D721Med (cell line): ENCODE measurements at places on chromosomes 5 and 9.

DNA sequence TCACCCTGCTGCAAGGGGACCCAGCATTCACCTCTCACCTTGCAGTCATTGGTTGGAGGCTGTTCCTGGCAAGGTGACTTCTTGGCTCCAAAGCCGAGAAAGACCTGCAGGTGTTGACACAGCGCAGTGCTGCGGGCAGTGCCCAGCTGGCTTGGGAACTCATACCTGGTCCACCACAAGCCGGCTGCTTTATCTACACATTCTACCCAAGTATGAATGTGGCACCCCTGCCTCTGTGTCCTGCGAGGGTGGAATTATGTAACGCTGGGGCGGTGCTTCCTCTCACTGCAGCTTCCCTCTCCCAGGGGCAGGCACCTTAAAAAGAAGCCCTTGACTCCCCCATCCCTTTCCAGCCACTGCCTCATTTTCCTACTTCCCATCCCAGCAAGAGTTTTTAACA is 2.5 kb upstream of the ZMYND19 start:
- DNase-seq: no peak

- no peak for DNase-seq
These were observed 131.1 kb upstream of the ZNF462 start for GRCh38 chr9:106731910-106732309.

GRCh38 chr5:154446195-154447088 is 645 bp downstream of the SAP30L start:
- no peak for DNase-seq

GRCh38 chr9:134317790-134318414 is 8.4 kb upstream of the RXRA start:
- DNase-seq: no peak

DNA sequence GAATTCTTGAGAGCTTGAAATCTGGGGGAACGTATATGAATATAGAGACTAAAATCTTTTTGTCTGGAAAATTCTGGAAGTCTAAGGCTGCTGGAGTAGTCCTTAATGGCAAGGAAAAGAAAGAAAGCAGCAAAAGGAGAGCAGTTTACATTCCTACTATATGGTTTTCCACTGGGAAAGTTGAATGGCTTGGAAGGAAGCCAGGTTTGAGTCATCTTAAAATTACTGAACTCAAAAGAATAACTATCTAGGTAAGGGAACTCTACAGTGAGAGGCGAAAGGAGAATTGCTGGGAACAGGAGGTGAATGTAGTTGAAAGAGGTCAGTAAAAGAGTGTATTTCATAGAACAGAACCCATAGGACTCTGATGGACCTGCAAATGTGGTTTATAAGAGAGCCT is 258.1 kb upstream of the EDIL3 start:
- no peak for DNase-seq

- peak; percentile 25 for DNase-seq
These were observed 39.3 kb upstream of the CHD1 start for GRCh38 chr5:98968056-98968564.

DNA sequence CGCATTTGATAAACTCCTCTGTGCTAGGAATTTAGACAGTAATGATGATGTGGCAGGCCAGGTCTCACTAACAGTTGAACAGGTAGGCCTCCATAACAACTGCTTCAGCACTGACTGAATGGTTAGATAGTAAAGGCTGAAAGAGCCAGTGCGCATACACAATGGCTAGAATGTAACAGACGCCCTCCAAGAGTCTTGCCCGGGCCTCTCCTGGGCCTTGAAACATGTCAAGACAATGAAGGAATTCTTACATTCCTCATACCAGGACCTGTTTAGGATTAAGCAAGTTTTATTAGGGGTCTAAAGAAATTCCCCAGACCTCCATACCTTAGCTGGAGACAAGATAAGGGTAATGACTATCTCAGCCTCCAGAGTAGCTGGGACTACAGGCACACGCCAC is 6.7 kb upstream of the BICD2 start:
- DNase-seq: no peak

DNA sequence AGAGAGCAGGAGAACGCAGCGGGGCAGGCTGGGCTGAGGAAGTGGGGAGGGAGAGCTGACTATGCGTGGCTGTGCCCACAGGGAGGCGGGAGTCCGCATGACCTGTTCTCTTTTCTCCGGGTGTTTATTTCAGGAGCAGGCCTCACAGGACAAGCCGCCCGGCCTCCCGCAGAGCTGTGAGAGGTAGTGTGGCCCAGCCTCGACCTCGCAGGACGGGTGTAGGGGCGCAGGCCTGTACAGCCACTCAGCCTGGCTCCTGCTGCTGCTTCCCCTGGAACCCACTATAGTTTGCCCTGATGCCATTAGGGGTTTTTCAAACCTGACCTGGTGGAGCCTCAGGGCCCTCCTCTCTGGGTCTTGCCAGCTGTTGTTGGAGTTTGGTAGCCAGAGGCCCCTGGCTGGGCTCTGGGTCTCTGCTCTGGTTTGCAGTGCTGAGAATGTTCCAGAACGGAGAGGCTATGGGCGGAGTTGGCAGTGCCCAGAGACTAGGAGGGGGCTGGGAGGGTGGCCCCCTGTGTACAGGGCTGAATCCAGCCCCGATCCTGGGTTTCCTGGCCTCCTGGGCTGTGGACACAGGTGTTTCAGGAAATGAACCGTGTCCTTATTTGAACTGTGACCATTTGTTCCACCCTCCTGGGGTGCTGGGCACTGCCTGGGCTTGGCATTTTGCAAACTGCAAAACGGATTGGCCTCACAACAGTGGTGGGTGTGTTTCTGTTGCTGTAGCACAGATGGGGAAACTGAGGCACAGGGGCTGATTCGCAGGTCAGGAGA is 78.8 kb downstream of the WNK2 start:
- DNase-seq: no peak

DNA sequence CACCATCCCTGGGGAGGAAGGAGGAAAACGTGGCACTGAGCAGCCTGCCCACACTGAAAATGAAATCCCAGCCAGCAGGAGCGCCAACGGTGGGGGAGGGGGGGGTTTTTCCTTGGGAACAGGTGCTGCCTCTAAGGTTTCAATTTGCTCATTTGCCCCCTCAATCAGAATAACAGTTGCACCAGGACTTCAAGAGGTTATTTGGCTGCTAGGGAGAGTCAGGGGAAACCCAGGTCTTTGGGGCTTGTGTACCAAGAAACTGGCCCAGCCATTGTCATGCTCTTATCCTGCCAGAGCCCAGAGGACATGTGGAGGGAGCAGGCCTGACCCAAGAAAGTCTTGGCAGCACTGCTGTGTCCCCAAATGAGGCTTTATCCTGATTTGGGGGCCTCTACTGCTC is 66.5 kb downstream of the NDFIP1 start:
- no peak for DNase-seq
